ENCODE measurements at places on chromosomes 6 and 20. TPM values are rescaled to one million over a fixed set of nuclear protein-coding genes. Genes with fewer than 3 reads are reported as not detected.

MLN gene
- not detected for total RNA-seq

EHMT2 gene
- 86.3 TPM for total RNA-seq

PBX2 gene
- 84.5 TPM for total RNA-seq

KIF13A gene
- 68.6 TPM for total RNA-seq

PTK6 gene
- total RNA-seq = 1.3 TPM

TNFAIP3 gene
- 24.8 TPM for total RNA-seq
